ENCODE measurements at places on chromosomes 3 and 15.

DNA sequence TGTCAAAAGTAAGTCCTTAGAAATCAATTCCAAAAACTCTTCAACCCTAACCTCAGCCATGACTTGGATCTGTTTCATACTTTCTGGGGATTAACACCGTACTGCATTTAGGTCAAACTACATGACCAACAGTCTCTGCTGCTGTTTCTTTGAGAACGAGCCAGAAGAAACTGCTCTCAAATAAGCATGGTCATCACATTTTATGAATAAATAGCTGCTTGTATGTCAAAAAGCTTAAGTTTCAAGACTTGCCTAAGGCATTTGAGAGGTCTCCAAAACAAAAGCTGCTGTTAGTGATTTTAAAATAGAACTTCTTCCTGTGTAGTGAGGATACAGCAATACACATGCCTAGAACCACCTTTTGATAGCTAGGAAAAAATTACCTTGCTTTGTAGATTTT, 166.3 kb upstream of the CHRM5 start:
- no peak for DNase-seq

DNA sequence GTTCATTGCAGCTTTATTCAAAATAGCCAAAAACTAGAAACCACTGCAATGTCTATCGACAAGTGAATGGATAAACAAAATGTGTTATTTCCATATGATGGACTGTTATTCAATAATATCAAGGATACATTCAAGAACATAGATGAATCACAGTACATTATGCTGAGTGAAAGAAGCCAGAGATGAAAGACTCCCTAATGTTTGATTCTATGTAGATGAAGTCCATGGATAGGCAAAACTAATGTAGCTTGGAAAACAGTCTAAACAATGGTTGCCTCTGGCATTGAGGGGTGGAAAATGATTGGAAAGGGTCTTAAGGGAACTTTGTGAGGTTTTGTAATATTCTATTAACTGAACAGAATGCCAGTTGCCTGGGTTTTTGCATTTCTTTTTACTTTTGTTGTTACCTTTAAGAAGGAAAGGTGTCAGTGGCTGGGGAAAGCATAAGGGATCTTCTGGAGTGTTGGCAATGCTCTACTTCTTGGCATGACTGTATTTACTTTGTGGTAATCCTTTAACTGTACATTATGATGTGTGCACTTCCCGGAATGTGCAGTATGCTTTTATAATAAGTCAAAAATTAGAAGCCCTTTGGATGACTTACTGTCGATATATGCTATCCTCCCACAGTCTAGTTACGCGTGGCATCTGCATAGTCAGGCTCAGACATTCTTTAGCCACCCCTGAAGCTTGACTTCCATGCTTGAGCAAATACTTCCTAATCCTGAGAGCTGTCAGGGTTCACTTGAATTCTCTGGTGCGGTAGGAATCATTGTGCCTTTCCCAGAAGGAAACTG, 20.5 kb upstream of the ATP10A start:
- DNase-seq: no peak

DNA sequence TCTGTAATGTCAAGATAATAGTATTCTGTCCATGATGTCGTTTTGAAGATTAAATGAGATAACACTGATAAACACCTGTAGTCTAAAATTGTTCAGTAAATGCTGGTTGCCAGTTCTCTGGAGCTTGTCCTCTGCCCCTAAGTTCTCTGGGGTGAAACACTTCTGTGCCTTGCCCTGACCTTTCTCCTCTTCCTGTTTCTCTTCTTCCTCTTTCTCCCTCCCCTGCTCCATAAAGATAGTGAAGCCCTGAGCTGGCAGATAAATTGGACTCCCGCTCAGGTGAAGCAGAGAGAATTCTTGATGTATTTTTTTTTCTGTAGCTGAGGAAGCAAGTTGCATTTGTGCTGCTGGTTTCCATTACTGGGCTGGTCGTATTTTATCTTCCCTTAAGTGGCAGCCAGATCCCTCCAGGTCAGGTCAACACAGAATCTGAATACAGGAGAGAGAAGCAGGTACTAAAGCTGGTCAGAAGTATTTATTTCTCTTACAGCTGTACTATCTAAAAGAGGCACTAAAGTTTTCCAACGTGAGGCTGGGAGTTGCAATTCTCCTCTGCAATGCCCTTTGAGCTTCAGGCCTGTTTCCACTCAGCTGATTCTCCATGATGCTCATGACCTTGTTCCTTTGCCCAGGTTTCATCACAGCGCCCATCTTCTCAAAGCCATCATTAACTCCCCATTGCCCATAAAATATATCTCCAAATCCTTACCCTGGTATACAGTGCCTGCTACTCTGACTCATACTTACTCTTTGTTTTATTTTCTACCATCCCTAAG, 319.3 kb upstream of the CFAP20DC start:
- DNase-seq: no peak

GRCh38 chr15:81562986-81563385, 189.0 kb upstream of the TMC3 start:
- DNase-seq: no peak

- DNase-seq: no peak
Observed at GRCh38 chr3:5197470-5198312, 10.2 kb downstream of the EDEM1 start.

- DNase-seq: peak; percentile 61
Observed at GRCh38 chr15:90660195-90660998, 56.7 kb upstream of the BLM start.

GRCh38 chr3:62493109-62493801, 119.9 kb upstream of the FEZF2 start:
- DNase-seq: no peak

DNA sequence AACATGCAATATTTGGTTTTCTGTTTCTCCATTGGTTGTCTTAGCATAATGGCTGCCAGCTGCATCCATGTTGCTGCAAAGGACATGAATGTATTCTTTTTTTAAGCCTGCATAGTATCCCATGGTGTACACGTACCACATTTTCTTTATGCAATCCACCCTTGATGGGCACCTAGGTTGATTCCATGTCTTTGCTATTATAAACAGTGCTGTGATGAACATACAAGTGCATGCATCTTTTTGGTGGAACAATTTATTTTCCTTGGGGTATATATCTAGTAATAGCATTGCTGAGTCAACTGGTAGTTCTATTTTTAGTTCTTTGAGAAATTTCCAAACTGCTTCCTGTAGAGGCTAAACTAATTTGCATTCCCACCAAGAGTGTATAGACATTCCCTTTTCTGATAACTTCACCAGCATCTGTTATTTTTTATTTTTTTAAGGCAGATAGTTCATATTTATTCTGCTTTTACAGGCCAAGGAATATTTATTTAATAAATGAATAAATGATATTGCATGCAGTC, 62.4 kb upstream of the NPHP3 start:
- no peak for DNase-seq

Data from stimulated activated CD4-positive, alpha-beta T cell treated with anti-CD3 and anti-CD28 coated beads, TNF-alpha, amount 100 ng/mL, for 4 hours (primary cell).